ENCODE measurements at places on chromosomes 7 and 10.

- no peaks in the 10 kb centered on the region for H3K4me1 ChIP-seq
- H3K4me3 ChIP-seq: no peak overlapping the region
- DNase-seq: no peak
- H3K36me3 ChIP-seq: no peaks in the 10 kb centered on the region
- H3K27ac ChIP-seq: no peak overlapping the region
- no peaks in the 10 kb centered on the region for H3K27me3 ChIP-seq
These were observed 169.9 kb downstream of the KCND2 start for GRCh38 chr7:120442838-120443237.

GRCh38 chr10:69885379-69886013, 83.8 kb downstream of the COL13A1 start:
- DNase-seq: no peak
- peak overlapping the region; percentile 65 for H3K27ac ChIP-seq
- H3K36me3 ChIP-seq: no peaks in the 10 kb centered on the region
- H3K27me3 ChIP-seq: no peaks in the 10 kb centered on the region
- no peak overlapping the region for H3K4me3 ChIP-seq

- no peaks in the 10 kb centered on the region for H3K36me3 ChIP-seq
- no peak overlapping the region for H3K27ac ChIP-seq
- no peaks in the 10 kb centered on the region for H3K4me1 ChIP-seq
- H3K4me3 ChIP-seq: no peak overlapping the region
- no peak for DNase-seq
These were observed 6.7 kb upstream of the FAM180A start for GRCh38 chr7:135755351-135755753.

- H3K4me1 ChIP-seq: peaks cover 35% of the 10 kb centered on the region
- peak overlapping the region; percentile 95 for H3K27ac ChIP-seq
- no peak for DNase-seq
These were observed 649 bp downstream of the IDE start for GRCh38 chr10:92573091-92573797.

GRCh38 chr10:80536361-80536835, 1.3 kb upstream of the SH2D4B start:
- H3K27me3 ChIP-seq: no peaks in the 10 kb centered on the region
- peaks cover 7% of the 10 kb centered on the region for H3K4me1 ChIP-seq
- no peaks in the 10 kb centered on the region for H3K36me3 ChIP-seq
- no peak for DNase-seq
- peak overlapping the region; percentile 51 for H3K4me3 ChIP-seq
- H3K27ac ChIP-seq: peak overlapping the region; percentile 30

Measured in esophagus muscularis mucosa (tissue), 4 donors.